ENCODE measurements at places on chromosomes 3 and 15.

DNA sequence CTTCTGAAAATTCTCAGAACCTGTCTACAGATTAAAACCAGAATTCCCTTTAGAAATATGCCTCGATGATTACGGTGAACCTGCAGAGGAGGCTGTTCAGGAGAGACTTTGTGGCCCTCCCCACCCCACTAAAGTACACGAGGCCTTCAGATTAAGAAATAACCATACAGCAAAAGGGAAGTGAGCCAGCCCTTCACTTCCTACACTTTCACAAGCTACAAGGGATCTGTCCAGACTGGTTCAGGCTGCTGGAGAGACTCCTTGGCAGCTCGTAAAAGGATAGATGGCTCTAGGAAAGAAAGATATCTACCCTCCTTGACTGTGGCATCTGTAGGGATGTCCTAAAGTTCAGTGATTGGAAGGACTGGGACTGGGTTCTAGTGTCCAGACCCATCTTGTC lies 102.6 kb downstream of the ALDH1A2 start:
- DNase-seq, result no peak

DNA sequence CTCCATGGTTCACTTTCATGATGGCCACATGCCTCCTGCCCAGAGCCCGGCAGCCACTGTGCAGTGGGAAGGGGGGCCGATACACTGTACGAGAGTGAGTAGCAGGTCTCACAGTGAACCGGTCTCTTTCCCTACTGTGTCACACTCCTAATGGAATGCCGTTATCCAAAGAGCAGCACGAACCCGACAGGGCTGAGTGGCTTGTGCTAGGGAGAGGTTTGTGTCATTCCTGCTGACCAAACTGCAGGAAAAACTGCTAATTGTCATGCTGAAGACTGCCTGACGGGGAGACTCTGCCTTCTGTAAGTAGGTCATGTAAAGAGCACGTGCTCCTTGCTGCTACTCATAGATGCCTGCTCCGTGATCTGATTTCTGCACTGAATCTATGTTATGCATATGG lies 105.1 kb downstream of the ARPP21 start:
- no peak for DNase-seq

DNA sequence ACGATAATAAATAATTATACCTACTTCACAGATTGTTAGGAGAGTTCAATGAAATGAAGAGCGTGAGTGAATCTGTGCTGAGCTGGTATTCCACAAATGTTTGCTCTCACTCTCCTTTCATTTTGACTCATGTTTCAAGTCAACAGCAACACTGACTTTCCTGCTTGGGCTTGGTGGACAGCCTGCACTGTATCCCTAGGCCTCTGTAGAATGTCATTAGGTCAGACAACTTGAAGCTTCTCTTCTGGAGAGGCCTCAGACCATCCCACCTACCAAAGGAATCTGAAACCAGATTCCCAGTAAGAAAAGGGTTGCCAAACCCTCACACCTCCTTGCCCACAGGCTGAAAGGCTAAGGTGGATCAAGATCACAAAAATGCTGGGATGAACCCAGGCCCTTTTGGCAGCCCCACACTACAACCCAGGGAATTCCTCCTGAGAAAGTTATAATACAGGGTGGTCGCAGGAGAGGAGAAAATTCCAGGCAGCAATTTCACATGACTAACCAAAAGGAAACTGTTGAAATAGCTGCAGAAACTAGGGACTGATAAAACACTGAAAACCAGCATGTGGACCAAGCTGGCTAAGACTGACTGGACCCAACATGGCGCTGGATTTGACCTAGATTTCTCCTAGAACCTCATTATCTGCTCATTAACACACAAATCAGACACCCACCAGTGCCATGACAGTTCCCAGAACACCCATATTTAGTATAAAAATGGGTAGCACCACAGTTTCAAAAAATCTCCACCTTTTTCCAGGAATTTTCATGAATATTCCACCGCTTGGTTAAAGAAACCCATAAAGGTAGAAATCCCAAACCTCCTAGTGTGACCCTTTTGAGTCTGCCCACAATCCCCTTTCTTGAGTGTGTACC lies 57.0 kb upstream of the ZNF148 start:
- no peak for DNase-seq

DNA sequence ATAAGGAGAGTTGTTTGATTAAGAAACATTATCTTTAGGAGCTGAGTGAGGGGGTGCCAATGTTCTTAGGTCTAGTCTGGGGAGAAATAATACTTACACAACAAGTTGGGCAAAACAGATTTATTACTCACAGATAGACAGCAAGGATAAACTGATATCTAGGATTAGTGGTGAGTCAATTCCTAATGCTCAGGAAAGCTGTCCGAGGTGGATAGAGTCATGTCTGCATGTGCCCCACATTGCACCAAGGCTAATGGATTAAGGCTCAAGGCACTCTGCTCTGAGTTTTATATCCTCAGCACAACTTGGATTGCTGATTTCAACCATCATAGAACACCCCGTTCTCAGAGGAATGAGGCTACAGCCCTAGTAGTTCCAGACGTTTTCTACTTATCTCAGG lies 1042.3 kb downstream of the OTOL1 start:
- DNase-seq, result no peak

- peak; percentile 32 for DNase-seq
Observed at GRCh38 chr15:85706779-85707518, 87.8 kb downstream of the KLHL25 start.

- peak; percentile 79 for DNase-seq
Observed at GRCh38 chr15:78241017-78241416, 6.7 kb upstream of the ACSBG1 start.

GRCh38 chr3:14391033-14391432 lies 11.4 kb upstream of the SLC6A6 start:
- DNase-seq, result no peak

GRCh38 chr15:99511866-99512661 lies 53.7 kb upstream of the MEF2A start:
- no peak for DNase-seq

DNA sequence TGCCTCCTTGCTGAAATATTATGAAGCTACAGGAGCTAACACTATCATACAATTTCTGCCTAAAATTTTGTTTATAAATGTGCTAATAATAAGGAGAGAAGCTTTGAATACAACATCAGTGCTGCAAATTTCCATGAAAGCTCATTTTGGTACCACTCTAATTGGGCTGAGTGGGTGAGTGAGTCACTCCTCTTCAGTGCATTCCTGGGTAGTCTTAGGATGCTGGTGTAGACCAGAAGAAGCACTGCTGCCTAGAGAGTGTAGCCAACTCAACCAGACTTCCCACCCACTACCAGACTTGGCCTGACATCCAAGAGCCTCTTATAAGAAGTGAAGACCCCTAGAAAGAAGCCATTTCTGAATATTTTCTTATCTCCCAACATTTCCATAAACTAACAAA lies 32.5 kb upstream of the CCDC54 start:
- DNase-seq, result no peak

DNA sequence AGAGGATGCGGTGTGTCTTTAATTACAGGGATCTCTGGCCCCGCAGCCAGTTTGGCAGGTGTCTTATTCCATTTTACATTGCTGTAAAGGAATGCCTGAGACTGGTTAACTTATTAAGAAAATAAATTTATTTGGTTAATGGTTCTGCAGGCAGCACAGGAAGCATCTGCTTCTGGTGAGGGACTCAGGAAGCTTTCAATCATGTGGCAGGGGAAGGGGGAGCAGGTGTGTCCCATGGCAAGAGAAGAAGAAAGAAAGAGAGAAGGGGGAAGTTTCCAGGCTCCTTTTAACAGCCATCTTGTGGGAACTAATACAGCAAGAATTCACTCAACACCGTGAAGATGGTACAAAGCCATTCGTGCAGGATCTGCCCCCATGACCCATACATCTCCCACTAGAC lies 128.0 kb upstream of the CRBN start:
- DNase-seq, result no peak

DNA sequence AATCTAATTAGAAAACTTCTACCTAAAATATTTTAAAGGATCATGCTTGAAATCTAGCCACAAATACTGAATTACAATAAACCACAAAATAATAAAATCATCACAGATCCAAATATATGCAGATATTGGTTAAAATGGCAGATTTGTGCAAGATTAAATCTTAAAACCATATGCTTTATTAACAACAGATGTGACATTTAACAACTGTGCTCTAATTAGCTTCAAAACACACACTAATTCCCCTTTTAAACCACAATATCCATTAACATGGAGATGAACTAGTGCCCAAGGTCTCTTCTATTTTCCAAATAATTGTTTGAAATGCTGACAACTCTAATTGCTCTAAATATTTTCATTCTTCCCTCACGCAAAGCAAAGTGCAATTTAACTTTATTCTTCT lies 1530.3 kb downstream of the SI start:
- no peak for DNase-seq

- no peak for DNase-seq
Observed at GRCh38 chr15:39898317-39898716, 21.7 kb downstream of the GPR176 start.

DNA sequence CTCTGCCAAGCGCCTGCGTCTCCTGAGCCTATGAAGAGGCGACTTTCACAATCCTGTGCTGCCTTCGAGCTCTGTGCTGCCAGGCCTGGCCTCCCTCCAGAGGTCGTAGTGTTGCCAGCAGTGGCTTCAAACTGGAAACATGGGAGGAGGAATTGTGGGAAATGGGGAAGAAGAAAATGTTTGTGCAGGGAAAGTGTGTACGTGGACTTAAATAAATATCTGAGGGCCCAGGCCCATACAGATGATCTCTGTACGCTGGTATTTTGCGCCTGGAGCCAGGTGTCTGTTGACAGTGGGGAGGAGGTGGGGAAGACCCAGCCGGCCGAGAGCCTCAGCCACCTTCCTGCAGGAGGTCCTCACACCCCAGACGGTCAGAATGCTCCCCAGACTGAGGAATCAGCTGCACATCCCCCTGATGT lies 44.6 kb downstream of the ZBTB38 start:
- DNase-seq, result peak; percentile 54

GRCh38 chr3:188578576-188579363 lies 424.8 kb downstream of the LPP start:
- no peak for DNase-seq

DNA sequence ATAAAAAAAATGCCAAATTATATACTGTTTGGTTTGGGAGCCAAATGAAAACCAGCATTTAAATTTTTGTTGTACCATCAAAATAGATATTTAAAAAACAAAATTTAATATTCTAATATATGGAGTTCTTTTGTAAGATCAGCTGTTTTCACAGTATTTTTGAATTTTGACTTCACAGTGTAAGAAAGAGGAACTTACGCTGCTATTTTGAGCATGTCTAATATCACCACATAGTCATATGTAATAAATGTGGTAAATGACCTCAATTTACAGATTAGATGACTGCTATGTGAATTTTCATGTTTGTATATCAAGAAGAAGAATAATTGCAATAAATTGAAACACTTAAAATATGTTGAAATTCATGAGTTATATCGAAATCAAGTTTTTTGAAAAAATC lies 189.6 kb downstream of the ARRDC4 start:
- no peak for DNase-seq

DNA sequence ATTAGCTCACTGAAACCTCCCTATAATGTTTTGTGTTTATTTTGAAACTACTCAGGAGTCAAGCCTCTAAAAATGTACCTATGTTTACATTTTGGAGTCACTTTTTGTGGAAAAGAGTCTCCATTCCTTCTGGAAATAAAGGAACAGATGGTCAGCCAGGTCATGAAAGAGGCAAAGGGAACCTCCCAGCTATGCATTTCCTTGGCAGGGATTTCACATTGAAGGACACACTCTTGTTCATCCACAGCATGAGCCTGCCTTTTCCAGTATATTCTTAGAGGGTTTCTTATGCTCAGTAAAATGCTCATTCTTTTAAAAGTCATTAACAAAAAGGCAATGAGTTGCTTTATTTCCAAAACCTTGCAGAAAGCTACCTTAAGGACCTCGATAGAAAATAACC lies 20.8 kb downstream of the STAC start:
- DNase-seq, result no peak

DNA sequence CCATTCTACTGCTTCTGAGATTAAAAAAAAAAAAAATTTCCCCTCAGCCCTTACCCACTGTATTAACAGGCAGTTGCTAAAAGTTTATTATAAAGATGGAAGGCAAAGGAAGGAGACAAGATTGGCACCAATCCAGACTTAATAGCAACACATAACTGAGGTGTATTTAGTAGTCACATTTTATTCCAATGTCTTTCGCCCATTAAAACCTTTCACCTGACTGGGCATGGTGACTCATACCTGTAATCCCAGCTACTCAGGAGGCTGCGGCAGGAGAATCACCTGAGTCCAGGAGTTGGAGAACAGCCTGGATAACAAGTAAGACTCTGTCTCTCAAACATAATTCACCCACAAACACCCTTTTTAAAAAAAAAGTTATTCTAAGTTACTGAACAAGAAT lies 4.4 kb downstream of the ACAP2 start:
- DNase-seq, result no peak

GRCh38 chr3:132210476-132211346 lies 106.5 kb upstream of the ACP3 start:
- DNase-seq, result no peak

GRCh38 chr3:54642147-54642546 lies 285.7 kb downstream of the LRTM1 start:
- DNase-seq, result no peak

GRCh38 chr3:94305835-94306611 lies 243.2 kb downstream of the NSUN3 start:
- DNase-seq, result no peak

- no peak for DNase-seq
Observed at GRCh38 chr3:73513260-73513659, 111.5 kb downstream of the PDZRN3 start.

DNA sequence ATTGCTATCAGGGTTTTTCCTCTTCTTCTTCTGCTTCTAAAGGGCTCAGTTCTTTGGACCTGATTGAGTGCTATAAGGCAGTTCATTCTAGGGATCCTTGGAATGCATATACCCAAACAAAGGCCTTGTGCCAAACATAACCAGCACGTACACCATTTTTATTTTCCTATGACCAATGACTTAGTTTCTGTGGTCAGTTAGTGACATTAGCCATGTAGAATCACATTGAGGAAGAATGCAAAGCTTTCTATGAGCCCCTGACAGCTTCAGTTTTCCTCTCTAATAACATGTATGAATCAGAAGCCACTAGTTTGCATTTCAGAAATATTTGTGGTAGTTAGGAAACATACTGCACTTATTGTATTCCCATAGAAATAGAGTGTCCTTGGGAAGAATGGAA lies 240.0 kb downstream of the THRB start:
- DNase-seq, result peak; percentile 48

- DNase-seq, result no peak
Observed at GRCh38 chr3:110070161-110070916, 733.0 kb upstream of the DPPA4 start.

DNA sequence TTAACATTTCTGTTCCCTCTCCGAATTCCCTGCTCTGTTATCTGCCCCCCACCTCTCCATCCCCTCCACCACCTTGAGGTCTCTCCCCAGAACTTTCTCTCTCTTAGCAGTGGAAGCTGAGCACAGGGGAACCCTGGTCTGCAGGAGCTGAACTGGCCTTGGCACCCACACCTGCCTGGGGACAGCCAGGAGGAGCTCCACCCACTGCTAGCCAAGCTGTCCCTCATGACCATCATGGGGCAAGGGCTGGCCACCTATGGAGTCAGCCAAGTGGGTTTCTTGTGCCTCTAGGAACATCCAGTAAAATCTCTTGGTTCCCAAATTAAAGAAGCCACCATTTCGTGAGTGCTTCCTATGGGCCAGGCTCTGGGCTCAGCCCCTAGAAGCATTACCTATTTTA lies 276.4 kb upstream of the TLE3 start:
- no peak for DNase-seq

All from SJSA1 (cell line).